ENCODE measurements at places on chromosomes 1 and 21.
A peak's percentile ranks its signal among the peaks of the same experiment; 100 is the strongest.

DNA sequence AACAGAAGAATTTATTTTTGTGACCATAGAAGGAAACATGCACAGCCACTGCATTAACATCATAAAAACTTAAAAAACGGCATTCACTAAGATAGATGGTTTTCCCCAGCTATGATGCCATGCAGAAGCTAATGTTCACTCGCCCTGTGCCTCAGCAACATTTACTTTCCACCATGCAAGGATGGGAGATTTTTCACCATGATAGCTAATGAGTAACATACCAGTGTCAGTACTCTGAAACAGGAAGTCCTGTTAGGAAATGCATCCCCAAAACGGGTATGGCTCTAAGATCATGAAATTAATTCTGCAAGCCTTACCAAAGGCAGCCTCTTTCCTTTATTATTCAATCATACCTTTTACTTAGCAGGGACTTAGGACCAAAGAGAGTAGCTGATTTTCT lies 17.5 kb upstream of the VAMP3 start:
- no peak for DNase-seq

DNA sequence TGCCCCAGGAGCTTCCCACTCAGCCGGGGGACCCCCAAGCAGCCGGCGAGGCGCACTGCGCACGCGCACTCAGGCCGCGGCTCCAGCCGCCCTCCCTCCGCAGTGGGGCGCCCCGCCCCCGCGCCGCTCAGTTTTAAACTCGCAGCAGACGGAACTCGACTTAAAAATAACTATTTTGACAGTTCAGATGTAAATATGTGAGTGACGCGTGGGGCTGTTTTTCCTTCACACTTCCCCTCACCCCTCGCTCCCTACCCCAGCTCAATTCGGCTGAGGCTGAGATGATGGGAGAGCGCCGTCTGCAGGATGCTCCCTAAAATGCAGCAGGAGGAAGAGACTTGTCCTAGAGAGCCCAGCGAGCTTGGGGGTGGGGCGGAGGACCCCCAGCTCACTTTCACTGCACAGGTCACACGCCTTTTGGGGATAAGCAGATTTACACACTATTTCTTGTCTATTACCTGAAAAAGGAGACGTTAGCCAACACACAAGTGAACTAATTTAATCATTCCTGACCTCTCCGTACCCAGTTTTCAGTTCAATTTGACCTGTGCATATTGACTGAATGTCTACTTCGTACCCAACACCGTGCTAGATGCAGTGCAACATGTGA lies 8.9 kb upstream of the LEMD1 start:
- peak; percentile 71 for DNase-seq

DNA sequence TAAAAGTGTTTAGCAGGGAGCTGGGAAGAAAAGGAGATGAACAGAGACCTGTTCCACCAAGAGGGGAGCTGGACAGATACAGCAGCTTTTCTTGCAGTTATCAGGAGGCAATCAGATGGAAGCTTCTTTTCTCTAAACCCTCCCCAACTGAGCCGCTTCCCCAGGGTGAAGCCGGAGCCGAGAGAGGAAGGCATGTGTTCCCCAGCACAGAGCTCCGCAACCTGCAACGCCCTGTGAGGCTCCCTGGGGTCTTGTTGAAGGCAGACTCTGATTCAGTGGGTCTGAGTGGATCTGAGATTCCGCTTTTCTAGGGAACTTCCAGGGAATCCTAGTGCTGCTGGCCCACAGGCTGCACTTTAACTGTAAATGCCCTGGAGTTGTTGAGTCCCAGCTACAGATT lies 139.1 kb upstream of the COA6 start:
- no peak for DNase-seq

GRCh38 chr1:1176931-1177330 lies 3.3 kb downstream of the TTLL10 start:
- no peak for DNase-seq

GRCh38 chr1:53769184-53769583 lies 30.2 kb upstream of the GLIS1 start:
- no peak for DNase-seq

DNA sequence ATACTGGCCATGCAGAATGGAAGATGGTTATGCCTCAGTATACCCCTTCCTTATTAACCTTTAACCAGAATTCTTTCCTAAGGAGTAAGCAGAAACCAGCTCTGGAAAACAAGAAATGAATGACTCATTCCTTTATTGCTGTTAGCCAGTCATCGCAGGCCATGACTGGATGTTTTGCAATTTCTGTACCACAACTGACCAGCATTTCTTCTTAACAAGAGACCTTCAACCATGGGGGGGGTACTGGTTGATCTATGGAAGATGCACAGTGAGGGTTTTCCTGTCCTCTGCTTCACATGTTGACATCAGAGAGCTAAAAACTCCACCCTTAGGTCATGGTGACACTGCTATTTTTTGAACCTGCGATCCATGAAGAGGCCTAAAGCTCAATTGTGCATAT lies 28.0 kb upstream of the RNF2 start:
- DNase-seq = no peak

DNA sequence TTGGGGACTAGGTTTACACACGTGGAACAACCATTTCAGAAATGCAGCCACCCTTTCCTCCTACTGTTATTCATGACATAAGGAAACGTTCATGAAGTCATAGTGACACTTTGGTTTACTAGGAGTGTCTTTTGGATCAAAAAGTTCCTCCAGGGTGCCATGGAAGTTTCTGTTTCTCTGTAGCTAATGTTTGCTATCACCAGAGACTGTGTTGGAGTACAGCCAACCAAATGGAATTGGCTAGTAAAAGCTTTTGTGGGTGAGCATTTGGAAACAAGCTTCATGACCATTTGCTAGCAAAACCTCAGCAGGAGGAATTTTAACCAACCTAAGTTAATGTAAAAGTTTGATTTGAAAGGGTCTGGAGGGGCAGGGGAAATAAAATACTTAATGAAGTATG lies 43.9 kb upstream of the ADGRL2 start:
- no peak for DNase-seq

GRCh38 chr1:115426231-115426771 lies 88.3 kb upstream of the NGF start:
- DNase-seq = peak; percentile 74

DNA sequence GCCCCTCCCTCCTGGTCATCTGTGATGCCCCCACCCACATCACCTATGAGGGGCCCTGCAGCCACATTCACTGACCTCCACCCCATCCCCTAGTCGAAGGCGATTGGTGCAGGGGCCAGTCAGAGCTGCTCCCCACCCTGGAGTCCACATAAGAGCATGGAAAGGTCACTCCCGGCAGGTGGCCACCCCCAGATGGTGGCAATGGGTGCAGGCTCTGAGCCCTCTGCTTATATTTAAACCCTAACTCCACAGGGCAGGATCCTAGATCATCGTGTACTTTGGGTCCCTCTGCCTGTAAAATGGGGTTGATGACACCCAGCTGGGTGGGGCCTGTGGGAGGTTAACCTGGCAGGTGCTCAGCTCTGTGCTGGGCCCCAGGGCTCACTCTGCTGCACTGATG lies 186.8 kb upstream of the C1orf174 start:
- DNase-seq = no peak

DNA sequence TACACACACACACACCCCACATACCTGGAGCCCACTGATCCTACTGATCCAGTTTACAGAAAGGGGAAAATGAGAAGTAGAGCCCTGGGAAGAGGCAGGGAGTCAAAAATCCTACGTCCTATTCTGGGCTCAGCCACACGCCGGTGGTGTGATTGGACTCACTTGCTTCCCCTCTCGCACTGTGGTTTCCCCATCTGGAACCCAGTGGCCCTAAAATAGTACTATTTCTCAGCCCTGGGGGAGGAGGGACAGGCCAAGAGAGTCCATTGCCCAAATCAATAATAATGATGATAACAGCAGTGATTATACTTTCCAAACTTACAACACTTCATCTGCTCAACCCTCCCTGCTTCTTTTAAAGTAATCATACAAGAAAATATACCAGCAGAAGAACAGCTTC lies 2.9 kb upstream of the PIGR start:
- DNase-seq = no peak

GRCh38 chr1:18899363-18900049 lies 2.8 kb downstream of the ALDH4A1 start:
- DNase-seq = no peak

- no peak for DNase-seq
These were observed 6.1 kb upstream of the AIRE start for GRCh38 chr21:44279354-44280260.

- no peak for DNase-seq
These were observed 318.0 kb downstream of the SMYD3 start for GRCh38 chr1:246189126-246189525.

DNA sequence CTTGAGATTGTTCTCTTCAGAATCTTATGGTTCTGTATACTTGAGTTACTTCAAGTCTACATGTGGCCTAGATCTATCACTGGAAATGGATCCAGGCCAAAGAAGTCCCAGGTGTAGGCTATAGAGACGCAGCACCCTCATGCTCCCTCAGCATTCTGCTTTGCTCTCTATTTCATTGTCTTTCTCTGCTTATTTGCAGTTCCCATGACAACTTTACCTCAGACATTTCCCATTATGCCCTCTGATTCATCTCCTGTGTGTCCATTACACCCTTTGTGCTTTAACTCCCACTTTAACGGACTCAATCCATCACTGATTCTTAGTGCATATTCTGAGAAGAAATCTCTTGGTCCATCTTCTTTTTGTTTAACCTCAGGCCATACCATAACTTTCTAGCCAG lies 236.9 kb upstream of the NRIP1 start:
- DNase-seq = no peak

DNA sequence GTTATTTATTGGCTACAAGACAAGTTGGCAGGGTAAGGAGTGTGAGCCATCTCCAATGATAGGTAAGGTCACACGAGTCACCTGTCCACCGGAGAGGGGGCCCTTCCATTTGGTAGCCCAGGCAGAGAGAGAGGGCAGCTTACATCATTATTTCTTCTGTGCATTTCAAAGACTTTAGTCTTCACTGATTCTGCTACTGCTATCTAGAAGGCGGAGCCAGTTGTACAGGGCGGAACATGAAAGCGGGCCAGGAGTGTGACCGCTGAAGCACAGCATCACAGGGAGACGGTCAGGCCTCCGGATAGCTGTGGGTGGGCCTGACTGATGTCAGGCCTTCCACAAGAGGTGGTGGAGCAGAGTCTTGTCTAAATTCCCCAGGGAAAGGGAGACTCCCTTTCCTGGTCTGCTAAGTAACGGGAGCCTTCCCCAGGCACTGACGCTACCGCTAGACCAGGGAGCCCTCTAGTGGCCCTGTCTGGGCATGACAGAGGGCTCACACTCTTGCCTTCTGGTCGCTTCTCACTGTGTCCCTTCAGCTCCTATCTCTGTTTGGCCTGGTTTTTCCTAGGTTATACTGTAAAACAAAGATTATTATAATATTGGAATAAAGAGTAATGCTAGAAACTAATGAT lies 36.7 kb downstream of the ZNF695 start:
- peak; percentile 71 for DNase-seq

GRCh38 chr1:211352985-211353515 lies 26.4 kb downstream of the TRAF5 start:
- DNase-seq = no peak

GRCh38 chr1:47215713-47216112 lies 16.3 kb downstream of the TAL1 start:
- DNase-seq = no peak

- DNase-seq = peak; percentile 65
These were observed 9.7 kb upstream of the UMODL1 start for GRCh38 chr21:42061195-42061985.

GRCh38 chr1:69794831-69795230 lies 227.1 kb downstream of the LRRC7 start:
- DNase-seq = no peak

DNA sequence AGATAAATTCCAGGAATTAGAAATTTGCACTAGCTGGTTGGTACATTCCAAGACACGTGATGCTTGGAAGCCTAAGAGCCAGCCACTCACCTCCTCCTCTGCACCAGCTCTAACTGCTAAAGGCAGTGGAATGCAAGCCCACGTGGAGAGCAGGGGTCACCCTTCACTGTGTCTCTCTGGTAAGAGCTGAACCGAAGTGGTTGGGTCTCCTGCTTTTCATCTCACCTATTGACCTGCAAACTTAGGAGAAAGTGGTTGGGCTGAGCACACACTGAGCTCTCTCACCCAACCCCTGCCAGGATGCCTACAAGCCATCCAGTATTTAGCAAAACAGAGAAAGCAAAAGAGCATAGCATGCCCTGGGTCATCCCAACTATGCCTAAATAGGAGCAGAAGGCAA lies 19.3 kb downstream of the HAO2 start:
- DNase-seq = no peak

- DNase-seq = no peak
These were observed 27.3 kb upstream of the WASF2 start for GRCh38 chr1:27517301-27517700.

GRCh38 chr1:84781946-84782771 lies 91.9 kb upstream of the SSX2IP start:
- peak; percentile 84 for DNase-seq

DNA sequence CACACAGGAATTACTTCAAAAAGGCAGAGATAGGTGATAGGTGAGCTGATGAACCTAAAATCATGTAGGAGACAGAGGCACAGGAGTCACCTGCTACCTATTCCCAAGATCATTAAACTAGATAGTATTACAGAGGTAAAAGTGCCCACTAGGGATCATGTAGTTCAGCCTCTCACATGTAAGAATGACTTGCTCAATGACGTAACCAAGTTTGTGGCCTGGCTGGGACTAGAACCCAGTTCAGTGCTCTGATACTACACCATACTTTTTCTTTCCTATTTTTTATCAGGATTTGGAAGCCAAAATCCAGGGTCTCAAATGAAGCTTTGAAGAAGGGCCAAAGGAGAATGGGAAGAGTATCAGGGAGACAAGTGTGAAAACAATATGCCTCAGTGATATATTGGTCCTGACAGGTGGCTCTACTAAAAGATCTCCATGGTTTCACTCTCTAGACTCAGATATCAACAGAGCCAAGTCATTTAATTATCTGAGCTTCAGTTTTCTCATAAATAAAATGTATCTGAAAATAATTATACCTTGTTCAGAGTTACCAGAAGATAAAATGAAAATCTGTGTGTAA lies 87.3 kb upstream of the SLFNL1 start:
- DNase-seq = no peak

DNA sequence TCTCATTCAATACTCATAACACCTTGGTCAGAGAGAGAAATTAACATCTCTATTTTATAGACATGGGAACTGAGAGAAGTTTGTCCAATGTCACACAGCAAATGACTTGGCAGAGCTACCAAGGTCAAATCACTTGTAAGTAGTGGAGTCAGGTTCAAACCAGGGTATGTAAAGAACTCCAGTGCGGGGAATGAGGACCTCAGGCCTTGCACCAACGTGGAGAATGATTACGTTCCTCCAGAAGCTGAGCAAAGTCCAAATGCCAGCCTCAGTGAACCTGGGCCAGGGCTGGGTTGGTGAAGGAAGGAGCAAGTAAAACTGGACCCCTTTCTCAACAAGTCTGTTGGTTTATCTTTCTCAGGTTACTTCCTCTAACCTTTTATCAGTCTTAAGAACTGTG lies 1.8 kb upstream of the CSF1 start:
- DNase-seq = no peak

GRCh38 chr1:164918140-164918539 lies 359.2 kb downstream of the PBX1 start:
- DNase-seq = no peak

DNA sequence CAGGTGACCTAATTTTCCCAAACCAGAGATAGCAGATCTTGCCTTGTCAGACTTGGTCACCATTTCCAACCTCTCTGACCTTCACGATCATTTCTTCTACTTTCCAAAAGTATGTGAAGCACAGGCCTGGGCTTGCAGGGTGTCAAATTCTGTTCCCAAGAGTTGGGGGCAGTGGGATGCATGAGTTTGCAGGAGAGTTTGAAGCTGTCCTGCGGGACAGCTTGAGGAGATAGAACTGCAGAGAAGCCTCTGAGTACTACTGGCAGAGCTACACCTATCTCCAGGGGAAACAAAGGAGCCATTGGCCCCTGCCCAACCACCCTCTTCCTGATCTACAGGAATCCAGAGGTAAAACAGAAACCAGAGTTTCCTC lies 11.3 kb downstream of the TXNIP start:
- DNase-seq = no peak

All from Right ventricle myocardium superior (tissue), 1 donor.